NCI-H187 (cell line): ENCODE measurements at places on chromosomes 2 and 18.

DNA sequence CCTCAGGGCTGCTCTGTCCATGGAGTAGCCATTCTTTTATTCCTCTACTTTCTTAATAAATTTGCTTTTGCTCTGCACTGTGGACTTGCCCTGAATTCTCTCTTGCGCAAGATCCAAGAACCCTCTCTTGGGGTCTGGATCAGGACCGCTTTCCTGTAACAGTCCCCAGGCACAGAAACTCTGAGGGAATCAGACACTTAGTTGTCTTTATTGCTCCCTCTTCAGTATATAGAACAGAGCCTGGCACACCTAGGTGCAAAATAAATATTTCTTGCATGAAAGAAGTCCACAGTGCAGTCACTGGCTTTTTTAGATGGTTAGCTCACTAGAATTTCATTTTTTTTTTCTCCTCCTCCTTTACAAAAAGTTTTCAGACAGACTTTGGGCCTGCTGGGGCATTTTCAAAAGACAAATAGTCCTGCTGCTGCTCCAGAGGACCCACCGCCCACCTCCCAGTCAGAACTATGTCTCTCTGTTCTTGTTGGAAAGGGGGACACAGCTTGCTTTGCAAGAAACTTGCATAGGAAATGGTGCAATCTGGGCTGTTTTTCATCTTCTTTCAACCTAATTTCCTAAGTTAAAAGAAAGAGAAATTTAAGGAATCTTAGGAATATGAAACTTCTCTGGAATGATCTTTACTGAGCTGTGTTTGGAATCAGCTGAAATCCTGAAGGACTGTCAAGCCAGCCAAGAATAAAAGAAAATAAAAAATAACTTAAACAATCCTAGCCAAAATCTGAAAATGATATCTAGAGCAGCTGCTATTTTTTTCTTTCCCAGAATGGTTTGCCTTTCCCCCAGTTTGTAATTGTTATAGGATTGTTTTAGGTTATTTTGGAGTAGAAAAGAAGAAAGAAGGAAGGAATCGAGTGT lies 31.7 kb upstream of the MAP4K3 start:
- DNase-seq: no peak

- no peak for DNase-seq
Measured at GRCh38 chr2:2127467-2127866, 203.6 kb downstream of the MYT1L start.

DNA sequence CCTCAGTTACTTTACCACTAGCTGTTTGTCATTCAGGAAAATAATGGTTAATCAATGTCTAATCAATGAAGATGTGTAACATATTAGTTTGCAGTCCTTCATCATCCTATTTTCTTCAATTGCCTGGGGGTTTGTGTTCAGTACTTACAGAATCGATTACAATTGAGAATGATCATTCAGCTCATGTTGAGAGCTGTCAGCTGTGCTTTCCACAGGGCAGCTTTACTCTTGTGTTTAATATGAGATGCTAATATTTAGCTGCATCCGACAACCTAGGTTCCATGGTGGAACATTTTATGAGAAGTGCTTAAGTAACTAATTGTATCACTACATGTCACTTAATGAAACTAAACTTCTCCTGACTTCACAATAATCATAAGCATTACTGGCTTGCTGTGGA lies 191.9 kb downstream of the GRB14 start:
- DNase-seq: no peak

DNA sequence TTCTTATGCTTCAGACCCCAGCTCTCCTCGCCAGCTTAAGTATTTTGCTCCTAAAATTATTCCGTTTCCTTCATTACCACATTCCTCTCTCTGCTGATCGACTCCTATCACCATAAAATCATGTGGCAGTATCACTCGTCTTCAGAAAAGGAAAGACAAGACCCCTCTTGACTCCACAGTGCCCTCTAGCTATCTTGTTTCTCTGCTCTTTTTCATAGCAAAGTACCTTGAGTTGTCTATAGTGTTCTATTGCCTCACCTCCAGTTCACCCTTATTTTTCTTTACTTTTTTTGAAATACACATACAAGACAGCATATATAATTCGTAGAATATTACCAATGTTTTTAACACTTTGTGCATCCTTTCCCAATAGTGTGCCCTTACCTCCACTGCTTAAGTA lies 273.2 kb upstream of the SIX3 start:
- no peak for DNase-seq

DNA sequence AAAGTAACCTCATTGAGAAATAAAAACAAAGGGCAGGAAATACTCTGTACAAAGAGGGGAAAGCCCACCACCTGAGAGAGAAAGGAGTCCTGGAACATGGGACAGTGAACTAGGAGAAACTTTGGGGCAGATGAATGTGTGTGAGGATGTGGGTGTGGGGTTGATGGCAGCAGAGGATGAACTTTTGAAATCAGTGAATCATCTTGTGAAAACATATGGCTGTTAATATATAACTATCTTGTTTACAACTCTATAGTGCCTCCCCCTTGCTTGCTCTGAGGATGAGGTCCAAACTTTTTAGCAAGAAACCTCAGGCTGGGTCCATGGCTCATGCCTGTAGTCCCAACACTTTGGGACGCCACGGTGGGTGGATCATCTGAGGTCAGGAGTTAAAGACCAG lies 171.8 kb upstream of the LHCGR start:
- no peak for DNase-seq
